ENCODE measurements at places on chromosomes 6 and 20.

- DNase-seq: no peak
Measured at GRCh38 chr20:59746155-59746554, 141.8 kb downstream of the PHACTR3 start.

DNA sequence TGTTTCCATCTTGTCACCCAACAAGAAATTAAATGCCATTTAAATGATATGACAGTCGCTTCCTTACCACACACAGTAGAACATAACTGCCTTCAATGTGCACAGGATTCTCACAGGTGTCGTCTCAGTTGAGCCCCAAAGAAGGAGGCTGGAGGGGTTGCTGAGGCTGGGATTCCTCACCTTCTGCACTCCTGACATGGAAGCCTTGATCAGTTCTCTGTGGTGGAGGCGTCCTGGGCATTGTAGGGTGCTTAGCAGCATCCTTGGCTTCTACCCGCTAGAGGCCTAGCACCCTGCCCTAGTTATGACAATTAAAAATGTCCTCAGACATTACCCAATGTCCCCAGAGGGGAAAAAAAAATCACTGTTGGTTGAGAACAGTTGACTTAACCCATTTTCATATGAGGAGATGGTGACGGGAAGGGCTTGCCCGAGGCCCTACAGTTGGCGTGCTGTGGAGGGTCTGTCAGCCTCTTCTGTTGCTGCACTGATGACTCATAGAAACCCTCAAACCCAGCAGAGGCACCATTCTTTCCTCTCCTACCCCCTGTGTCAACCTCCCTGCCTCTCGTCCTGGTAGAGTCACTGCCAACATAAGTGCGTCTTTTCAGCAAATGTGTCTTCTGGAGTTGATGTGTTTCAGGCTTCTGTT, 19.3 kb upstream of the ZNF831 start:
- DNase-seq: no peak

DNA sequence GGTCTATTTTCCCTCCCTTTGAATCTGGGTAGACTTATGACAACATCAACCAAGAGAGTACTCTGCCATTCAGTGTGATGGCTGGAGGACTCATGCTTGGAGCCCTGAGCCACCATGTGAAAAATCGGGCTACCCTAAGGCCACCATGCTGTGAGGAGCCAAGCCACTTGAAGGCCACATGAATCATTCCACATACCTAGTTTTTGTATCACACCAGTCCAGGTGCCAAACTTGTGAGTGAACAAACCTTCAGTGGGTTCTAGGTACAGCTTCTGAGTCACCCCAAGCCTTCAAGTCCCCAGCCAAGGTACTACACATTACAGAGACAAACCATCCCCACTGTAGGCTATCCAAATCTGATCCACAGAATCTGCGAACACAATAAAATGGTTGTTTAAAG, 37.4 kb upstream of the E2F3 start:
- no peak for DNase-seq

- DNase-seq: no peak
Measured at GRCh38 chr6:129644567-129645015, 65.4 kb downstream of the ARHGAP18 start.

GRCh38 chr6:128397996-128398395, 122.4 kb downstream of the PTPRK start:
- no peak for DNase-seq
